Kidney epithelial cell (primary cell): ENCODE measurements at places on chromosomes 4 and X. TPM values are rescaled to one million over a fixed set of nuclear protein-coding genes. Genes with fewer than 3 reads are reported as not detected.

TSPAN6 gene
- total RNA-seq: 42.7 and 44.0 TPM in 2 replicates

NDST3 gene
- total RNA-seq: 0.41 and 0.71 TPM in 2 replicates

MPP1 gene
- total RNA-seq: 7.7 and 9.3 TPM in 2 replicates

RHOXF2B gene
- not detected in 2 replicates for total RNA-seq

JADE3 gene
- 9.4 and 11.2 TPM in 2 replicates for total RNA-seq

XG gene
- total RNA-seq: 0.07 and 0.33 TPM in 2 replicates

FAM236B gene
- not detected in 2 replicates for total RNA-seq

UTP3 gene
- 24.5 and 25.3 TPM in 2 replicates for total RNA-seq

CPEB2 gene
- 13.0 and 13.4 TPM in 2 replicates for total RNA-seq

ZCCHC12 gene
- total RNA-seq: 0.13 TPM in 1 of 2 replicates, not detected in the other

ODAPH gene
- total RNA-seq: 0.41 and 0.63 TPM in 2 replicates
